Ovary (tissue), 10 donors: ENCODE measurements at places on chromosomes 7 and 10. TPM values are rescaled to one million over a fixed set of nuclear protein-coding genes. Genes with fewer than 3 reads are reported as not detected.

- H3K4me3 ChIP-seq = no peak overlapping the region
- H3K27ac ChIP-seq = no peak overlapping the region
- no peaks in the 10 kb centered on the region for H3K27me3 ChIP-seq
- no peak for DNase-seq
Observed at GRCh38 chr7:126637538-126637937, 615.2 kb downstream of the GRM8 start.

GRCh38 chr10:129513312-129513711 lies 46.3 kb downstream of the MGMT start:
- H3K4me3 ChIP-seq = no peak overlapping the region
- peaks cover 2% of the 10 kb centered on the region for H3K4me1 ChIP-seq
- H3K36me3 ChIP-seq = no peaks in the 10 kb centered on the region
- no peak for DNase-seq

- peak within 1 kb of the TSS; percentile 91 for H3K27ac ChIP-seq
- H3K36me3 ChIP-seq = no peaks in the 10 kb centered on the region
- H3K4me1 ChIP-seq = peaks cover 7% of the 10 kb centered on the region
Observed at GRCh38 chr7:101085162-101085964, at the start of gene TRIM56. TRIM56 (plus strand) TSS chr7:101085481; CDS start chr7:101087313, 1,832 bp downstream.

GRCh38 chr7:70710651-70711050 lies 421.3 kb upstream of the GALNT17 start:
- H3K36me3 ChIP-seq = no peaks in the 10 kb centered on the region
- H3K4me1 ChIP-seq = peaks cover 5% of the 10 kb centered on the region
- no peak overlapping the region for H3K27ac ChIP-seq
- no peaks in the 10 kb centered on the region for H3K27me3 ChIP-seq
- DNase-seq = no peak

DNA sequence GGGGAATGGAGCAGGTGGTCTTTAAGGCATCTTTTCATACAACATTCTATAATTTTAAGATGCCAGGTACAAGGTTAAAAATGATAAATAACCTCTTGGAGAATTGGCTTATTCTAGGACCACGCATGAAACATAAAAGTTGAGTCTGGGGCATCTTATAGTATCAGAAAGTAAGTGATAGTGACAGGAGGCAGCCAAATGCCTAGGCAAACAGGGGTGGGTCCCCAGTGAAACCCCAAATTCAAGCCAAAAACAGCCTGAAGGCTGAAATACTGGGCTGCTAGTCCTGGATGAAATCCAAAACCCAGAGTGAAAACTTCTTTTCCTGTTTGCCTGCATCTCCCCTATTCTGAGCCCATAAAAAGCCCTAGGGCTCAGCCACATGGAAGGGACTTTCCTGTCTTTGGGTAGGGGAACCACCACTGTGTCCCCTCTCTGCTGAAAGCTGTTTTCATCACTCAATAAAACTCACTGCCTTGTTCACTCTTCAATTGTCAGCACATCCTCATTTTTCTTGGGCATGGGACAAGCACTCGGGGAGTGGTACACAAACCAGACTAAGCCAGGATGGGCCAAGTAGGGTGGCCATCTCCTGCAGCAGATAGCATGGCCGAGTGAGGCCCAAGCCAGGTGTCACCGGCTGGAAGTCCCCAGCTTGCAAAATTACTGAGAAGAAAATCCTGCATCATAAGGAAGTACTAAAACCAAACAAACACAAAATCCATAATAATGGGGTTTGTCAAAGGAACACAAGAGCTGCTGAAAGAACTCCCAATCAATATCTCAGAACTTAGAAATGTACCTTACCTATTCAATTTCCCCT lies 241.6 kb upstream of the GALNT17 start:
- no peak overlapping the region for H3K4me3 ChIP-seq
- DNase-seq = no peak
- H3K36me3 ChIP-seq = no peaks in the 10 kb centered on the region
- H3K27me3 ChIP-seq = no peaks in the 10 kb centered on the region
- H3K27ac ChIP-seq = no peak overlapping the region

GRCh38 chr7:44117801-44118429 lies 5.4 kb downstream of the POLD2 start:
- H3K36me3 ChIP-seq = no peaks in the 10 kb centered on the region
- no peaks in the 10 kb centered on the region for H3K27me3 ChIP-seq
- no peak for DNase-seq
- peaks cover 4% of the 10 kb centered on the region for H3K4me1 ChIP-seq

DNA sequence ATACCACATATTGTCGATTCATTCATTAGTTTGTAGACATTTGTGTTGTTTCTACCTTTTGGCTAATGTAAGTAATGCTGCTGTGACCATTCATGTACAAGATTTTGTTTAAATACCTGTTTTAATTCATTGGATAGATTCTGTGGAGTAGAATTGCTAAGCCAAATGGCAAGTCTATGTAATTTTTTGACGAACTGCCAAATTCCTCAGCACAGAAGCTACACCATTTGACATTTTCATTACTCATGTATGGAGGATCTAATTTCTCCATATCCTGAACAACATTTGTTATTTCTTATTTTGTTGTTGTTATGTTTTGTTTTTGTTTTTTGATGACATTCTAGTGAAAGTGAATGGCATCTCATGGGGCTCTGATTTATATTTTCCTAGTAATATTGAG lies 1351.3 kb upstream of the SORCS1 start:
- no peak overlapping the region for H3K27ac ChIP-seq
- no peak for DNase-seq
- no peak overlapping the region for H3K4me3 ChIP-seq
- no peaks in the 10 kb centered on the region for H3K27me3 ChIP-seq
- H3K36me3 ChIP-seq = no peaks in the 10 kb centered on the region

GRCh38 chr10:32948451-32948850 lies 9.6 kb downstream of the ITGB1 start:
- no peak overlapping the region for H3K27ac ChIP-seq
- no peak for DNase-seq
- peaks cover 9% of the 10 kb centered on the region for H3K4me1 ChIP-seq
- no peak overlapping the region for H3K4me3 ChIP-seq

DNA sequence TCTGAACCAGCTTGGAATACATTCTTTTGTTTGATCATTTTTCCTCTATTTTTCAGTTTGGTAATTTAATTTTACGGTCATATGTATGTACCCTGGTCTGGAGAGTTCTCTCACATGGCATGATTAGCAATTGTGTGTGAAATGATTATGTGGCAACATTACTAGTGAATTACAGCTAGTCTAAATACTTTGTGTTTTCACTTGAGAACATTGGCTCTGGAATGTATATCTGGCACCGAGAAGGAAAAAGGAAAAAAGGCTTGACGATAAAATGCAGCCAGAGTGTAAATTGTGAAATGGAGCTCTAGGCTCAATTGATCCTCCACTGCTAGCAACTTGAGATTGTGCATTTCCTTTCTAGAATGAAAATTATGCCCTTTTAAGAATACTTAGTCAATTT lies 397.2 kb downstream of the EXOC4 start:
- peaks cover 6% of the 10 kb centered on the region for H3K4me1 ChIP-seq
- H3K27me3 ChIP-seq = no peaks in the 10 kb centered on the region
- H3K36me3 ChIP-seq = no peaks in the 10 kb centered on the region

GRCh38 chr7:111662386-111662785 lies 100.1 kb upstream of the IMMP2L start:
- no peak overlapping the region for H3K4me3 ChIP-seq
- H3K27ac ChIP-seq = no peak overlapping the region
- no peaks in the 10 kb centered on the region for H3K36me3 ChIP-seq
- no peaks in the 10 kb centered on the region for H3K4me1 ChIP-seq

GRCh38 chr7:34160261-34160752 lies 255.0 kb downstream of the BMPER start:
- H3K4me1 ChIP-seq = peaks cover 1% of the 10 kb centered on the region
- no peaks in the 10 kb centered on the region for H3K27me3 ChIP-seq
- no peak for DNase-seq
- H3K4me3 ChIP-seq = no peak overlapping the region

GRCh38 chr7:132656341-132656740 lies 80.1 kb upstream of the PLXNA4 start:
- no peak for DNase-seq
- H3K4me1 ChIP-seq = no peaks in the 10 kb centered on the region
- no peak overlapping the region for H3K27ac ChIP-seq
- no peaks in the 10 kb centered on the region for H3K36me3 ChIP-seq
- no peaks in the 10 kb centered on the region for H3K27me3 ChIP-seq

GRCh38 chr7:121882731-121883130 lies 9.8 kb downstream of the PTPRZ1 start:
- no peak overlapping the region for H3K4me3 ChIP-seq
- no peak overlapping the region for H3K27ac ChIP-seq
- no peak for DNase-seq
- no peaks in the 10 kb centered on the region for H3K27me3 ChIP-seq
- H3K36me3 ChIP-seq = no peaks in the 10 kb centered on the region

- no peak for DNase-seq
- H3K27me3 ChIP-seq = no peaks in the 10 kb centered on the region
- no peaks in the 10 kb centered on the region for H3K4me1 ChIP-seq
- H3K27ac ChIP-seq = no peak overlapping the region
- no peak overlapping the region for H3K4me3 ChIP-seq
- H3K36me3 ChIP-seq = no peaks in the 10 kb centered on the region
Observed at GRCh38 chr7:41122256-41122987, 580.5 kb downstream of the INHBA start.

GRCh38 chr10:96288151-96288621 lies 16.0 kb upstream of the DNTT start:
- no peaks in the 10 kb centered on the region for H3K4me1 ChIP-seq
- no peak overlapping the region for H3K27ac ChIP-seq
- no peak for DNase-seq
- no peaks in the 10 kb centered on the region for H3K36me3 ChIP-seq
- H3K4me3 ChIP-seq = no peak overlapping the region
- H3K27me3 ChIP-seq = no peaks in the 10 kb centered on the region

GRCh38 chr7:23938215-23938614 lies 228.2 kb downstream of the STK31 start:
- no peak for DNase-seq
- no peaks in the 10 kb centered on the region for H3K27me3 ChIP-seq
- H3K27ac ChIP-seq = no peak overlapping the region
- no peaks in the 10 kb centered on the region for H3K4me1 ChIP-seq
- no peak overlapping the region for H3K4me3 ChIP-seq
- H3K36me3 ChIP-seq = no peaks in the 10 kb centered on the region

- H3K36me3 ChIP-seq = no peaks in the 10 kb centered on the region
- no peak overlapping the region for H3K4me3 ChIP-seq
- DNase-seq = no peak
- no peak overlapping the region for H3K27ac ChIP-seq
- no peaks in the 10 kb centered on the region for H3K27me3 ChIP-seq
- H3K4me1 ChIP-seq = no peaks in the 10 kb centered on the region
Observed at GRCh38 chr7:30278376-30278775, 6.0 kb upstream of the ZNRF2 start.

- no peaks in the 10 kb centered on the region for H3K27me3 ChIP-seq
- no peaks in the 10 kb centered on the region for H3K4me1 ChIP-seq
- no peak overlapping the region for H3K27ac ChIP-seq
- no peaks in the 10 kb centered on the region for H3K36me3 ChIP-seq
- DNase-seq = no peak
Observed at GRCh38 chr7:8373851-8374250, 59.6 kb upstream of the NXPH1 start.

DNA sequence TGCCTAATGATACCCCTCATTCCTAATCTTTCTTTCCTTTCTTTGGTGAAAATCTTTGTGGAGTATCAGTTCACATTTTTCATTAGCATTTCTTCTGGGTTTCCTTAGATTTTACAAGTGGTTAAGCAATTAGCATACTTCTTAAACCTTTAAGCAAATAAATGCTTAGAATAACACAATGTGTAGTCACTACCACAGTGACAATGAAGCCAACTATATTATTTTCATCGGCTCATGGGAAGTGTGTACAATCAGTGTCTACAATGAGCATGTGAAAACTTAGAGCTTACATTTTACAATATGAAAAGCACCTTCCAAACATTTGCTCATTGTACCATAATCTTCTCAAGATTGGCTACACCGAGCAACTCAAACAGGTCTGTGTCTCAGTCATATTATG lies 176.2 kb upstream of the PLXNA4 start:
- DNase-seq = no peak
- no peak overlapping the region for H3K27ac ChIP-seq
- no peaks in the 10 kb centered on the region for H3K27me3 ChIP-seq
- H3K36me3 ChIP-seq = no peaks in the 10 kb centered on the region
- no peaks in the 10 kb centered on the region for H3K4me1 ChIP-seq

DNA sequence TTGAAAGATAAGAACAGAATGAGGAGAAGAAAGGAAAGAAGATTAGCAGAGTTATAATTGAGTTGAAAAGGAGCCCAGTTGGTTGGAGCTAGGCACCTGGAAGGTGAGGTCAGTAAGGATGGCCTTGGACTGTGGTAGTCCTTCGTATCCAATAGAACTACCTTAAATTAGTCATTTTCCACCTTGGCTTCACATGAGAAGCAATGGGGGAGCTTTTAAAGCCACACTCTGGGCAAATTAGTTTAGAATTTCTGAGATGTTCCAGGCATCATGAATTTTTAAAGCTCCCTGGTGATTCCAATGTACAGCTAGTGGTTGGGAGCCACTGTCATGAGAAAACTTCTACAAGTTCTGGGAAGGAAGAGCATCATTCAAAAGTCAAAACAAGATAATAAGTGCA lies 27.3 kb upstream of the CYP3A5 start:
- no peak overlapping the region for H3K4me3 ChIP-seq
- no peaks in the 10 kb centered on the region for H3K4me1 ChIP-seq
- H3K36me3 ChIP-seq = no peaks in the 10 kb centered on the region
- DNase-seq = no peak
- no peak overlapping the region for H3K27ac ChIP-seq

- no peaks in the 10 kb centered on the region for H3K36me3 ChIP-seq
- no peak overlapping the region for H3K4me3 ChIP-seq
- H3K4me1 ChIP-seq = peaks cover 6% of the 10 kb centered on the region
- no peak overlapping the region for H3K27ac ChIP-seq
- DNase-seq = no peak
Observed at GRCh38 chr10:132273966-132274365, 33.8 kb downstream of the STK32C start.

DNA sequence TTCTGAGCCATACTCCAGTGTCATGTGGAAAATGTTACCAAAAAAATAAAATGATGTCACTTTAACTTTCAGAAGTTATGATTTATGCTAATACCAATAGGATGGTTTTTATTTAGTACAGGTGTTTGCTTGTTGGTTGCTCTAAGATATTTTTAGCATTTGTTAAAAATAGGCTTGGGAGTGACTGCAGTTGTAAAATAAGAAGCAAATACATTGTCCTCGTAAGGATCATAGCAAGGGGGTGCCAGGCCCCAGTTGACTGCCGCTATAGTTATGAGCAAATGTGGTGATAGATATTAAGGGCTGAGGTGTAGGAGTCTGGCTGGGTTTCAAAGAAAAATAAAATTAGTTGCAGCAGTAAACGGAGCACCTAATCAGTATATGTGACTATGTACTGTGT lies 354.4 kb upstream of the BMPER start:
- H3K4me1 ChIP-seq = no peaks in the 10 kb centered on the region
- H3K4me3 ChIP-seq = no peak overlapping the region
- no peaks in the 10 kb centered on the region for H3K27me3 ChIP-seq
- no peak for DNase-seq

The GRID1 gene
- 1.3 TPM for total RNA-seq

The NKX6-2 gene
- total RNA-seq = not detected

The HOXA6 gene
- 0.43 TPM for total RNA-seq

The CHST12 gene
- total RNA-seq = 7.8 TPM

The TAS2R4 gene
- total RNA-seq = 1.3 TPM

The TMEM270 gene
- not detected for total RNA-seq

The UBTD1 gene
- total RNA-seq = 9.6 TPM

The FKBP6 gene
- not detected for total RNA-seq

The GNAI1 gene
- total RNA-seq = 14.9 TPM

The SPRN gene
- 0.15 TPM for total RNA-seq

The LBX1 gene
- total RNA-seq = not detected

The AGMO gene
- not detected for total RNA-seq

The OPN4 gene
- total RNA-seq = not detected
